Activated T-cell treated with anti-CD3 and anti-CD28 coated beads, Interleukin-2, amount 50 U/mL, for 24 hours (primary cell): ENCODE measurements at places on chromosomes 16 and 17.

GRCh38 chr17:46176975-46177374, 16.3 kb downstream of the KANSL1 start:
- H3K4me1 ChIP-seq = peaks cover 85% of the 10 kb centered on the region
- H3K4me3 ChIP-seq = no peak overlapping the region
- no peaks in the 10 kb centered on the region for H3K27me3 ChIP-seq

GRCh38 chr17:74303305-74303704, 22.7 kb upstream of the KIF19 start:
- H3K4me1 ChIP-seq = peaks cover 22% of the 10 kb centered on the region
- peaks cover 10% of the 10 kb centered on the region for H3K27me3 ChIP-seq
- no peak overlapping the region for H3K4me3 ChIP-seq

GRCh38 chr16:89052191-89052889, 41.3 kb upstream of the ACSF3 start:
- H3K36me3 ChIP-seq = no peaks in the 10 kb centered on the region
- peaks cover 2% of the 10 kb centered on the region for H3K27me3 ChIP-seq
- peaks cover 2% of the 10 kb centered on the region for H3K4me1 ChIP-seq
- no peak for DNase-seq

- H3K4me1 ChIP-seq = no peaks in the 10 kb centered on the region
- H3K27me3 ChIP-seq = peaks cover 27% of the 10 kb centered on the region
- no peak for DNase-seq
- no peaks in the 10 kb centered on the region for H3K36me3 ChIP-seq
- H3K4me3 ChIP-seq = no peak overlapping the region
Observed at GRCh38 chr16:51129105-51129504, 22.0 kb downstream of the SALL1 start.

DNA sequence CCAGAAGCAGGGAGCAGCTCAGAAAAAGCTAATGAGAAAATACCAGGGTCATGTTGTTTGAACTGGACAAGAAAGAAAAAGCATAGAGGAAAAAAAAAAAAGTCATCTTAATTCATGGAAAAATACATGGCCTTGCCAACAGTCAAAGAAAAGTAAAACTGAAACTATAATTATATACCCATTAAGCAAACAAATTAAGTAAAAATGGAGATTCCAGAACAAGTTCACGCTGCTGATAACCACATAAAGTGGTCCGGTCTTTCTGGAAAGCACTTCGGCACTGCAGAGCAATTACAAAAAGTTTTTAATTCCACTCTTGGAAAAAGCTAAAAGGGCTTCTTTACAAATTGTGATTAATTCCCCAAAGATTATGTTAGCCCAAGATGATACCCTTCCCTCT, 12.4 kb upstream of the P2RX5 start:
- H3K4me3 ChIP-seq = no peak overlapping the region
- H3K36me3 ChIP-seq = peaks cover 19% of the 10 kb centered on the region
- peak overlapping the region; percentile 60 for H3K27ac ChIP-seq
- H3K4me1 ChIP-seq = peaks cover 54% of the 10 kb centered on the region

DNA sequence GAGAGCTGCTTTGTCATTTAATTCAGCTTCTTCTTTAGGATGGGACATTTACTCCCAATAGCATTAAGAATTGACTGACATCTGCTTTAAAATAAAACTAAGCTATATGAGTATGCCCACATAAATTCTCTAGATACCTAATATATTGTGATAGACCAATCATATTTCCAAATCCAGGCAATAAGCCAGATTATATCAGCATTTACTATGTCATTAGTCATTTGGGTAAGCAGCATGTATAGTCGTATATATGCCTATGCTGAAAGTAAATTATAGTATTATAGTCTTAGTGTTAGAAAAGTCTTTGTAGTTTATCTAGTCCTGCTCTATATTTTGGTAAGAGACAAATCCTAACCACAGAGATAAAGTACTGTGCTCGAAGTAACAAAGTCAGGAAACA, 958.1 kb downstream of the KCNJ2 start:
- DNase-seq = no peak
- H3K27ac ChIP-seq = no peak overlapping the region
- H3K36me3 ChIP-seq = no peaks in the 10 kb centered on the region
- no peak overlapping the region for H3K4me3 ChIP-seq
- no peaks in the 10 kb centered on the region for H3K27me3 ChIP-seq
- H3K4me1 ChIP-seq = no peaks in the 10 kb centered on the region

DNA sequence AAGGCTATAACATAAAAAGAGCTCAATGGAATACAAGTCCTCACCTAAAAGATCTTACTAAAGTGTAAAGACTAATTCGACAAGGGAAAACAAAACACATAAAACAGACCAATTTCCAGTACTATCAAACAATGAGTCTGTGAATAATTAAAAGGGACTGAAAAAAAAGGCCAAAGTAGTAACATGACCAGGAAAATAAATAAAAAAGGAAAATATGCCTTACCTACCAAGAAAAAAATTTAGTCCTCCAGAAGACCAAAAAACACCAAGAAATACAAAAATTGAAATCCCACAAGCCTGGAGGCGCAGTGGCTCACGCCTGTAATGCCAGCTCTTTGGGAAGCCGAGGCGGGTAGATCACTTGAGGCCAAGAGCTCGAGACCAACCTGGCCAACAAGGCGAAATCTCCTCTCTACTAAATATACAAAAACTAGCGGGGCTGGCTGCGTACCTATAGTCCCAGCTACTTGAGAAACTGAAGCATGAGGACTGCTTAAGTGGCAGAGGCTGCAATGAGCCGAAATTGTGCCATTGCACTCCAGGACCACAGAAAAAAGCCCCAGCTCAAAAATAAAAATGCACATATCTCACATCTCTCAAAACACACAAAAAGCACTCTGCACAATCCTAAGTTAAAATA, 60.8 kb downstream of the TEX14 start:
- no peaks in the 10 kb centered on the region for H3K36me3 ChIP-seq
- DNase-seq = peak; percentile 48
- H3K27me3 ChIP-seq = no peaks in the 10 kb centered on the region
- H3K27ac ChIP-seq = no peak overlapping the region
- H3K4me3 ChIP-seq = no peak overlapping the region
- H3K4me1 ChIP-seq = peaks cover 2% of the 10 kb centered on the region

DNA sequence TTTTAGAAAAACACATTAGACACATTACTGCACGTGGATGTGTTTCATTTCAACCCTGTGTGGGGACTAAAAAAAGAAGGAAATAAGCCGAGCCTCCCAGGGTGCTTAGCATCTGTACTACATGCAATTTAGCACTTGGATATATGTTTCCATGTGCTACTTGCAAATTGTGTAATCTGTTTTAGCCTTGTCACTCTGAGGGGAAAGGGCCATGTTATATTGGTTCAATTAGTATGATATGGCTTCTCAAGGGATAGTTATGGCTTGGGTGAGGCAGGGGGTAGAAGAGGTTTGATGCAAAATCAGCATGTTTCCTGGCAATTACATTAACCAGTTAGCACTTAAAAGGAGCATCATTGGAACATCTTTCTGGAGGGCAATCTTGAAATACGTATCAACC, 353.5 kb upstream of the GOT2 start:
- no peak for DNase-seq
- H3K27ac ChIP-seq = no peak overlapping the region
- H3K4me3 ChIP-seq = no peak overlapping the region
- no peaks in the 10 kb centered on the region for H3K36me3 ChIP-seq

GRCh38 chr17:42920106-42920900, 19.7 kb downstream of the G6PC1 start:
- no peak overlapping the region for H3K27ac ChIP-seq
- H3K27me3 ChIP-seq = peaks cover 8% of the 10 kb centered on the region
- no peaks in the 10 kb centered on the region for H3K4me1 ChIP-seq
- no peaks in the 10 kb centered on the region for H3K36me3 ChIP-seq

DNA sequence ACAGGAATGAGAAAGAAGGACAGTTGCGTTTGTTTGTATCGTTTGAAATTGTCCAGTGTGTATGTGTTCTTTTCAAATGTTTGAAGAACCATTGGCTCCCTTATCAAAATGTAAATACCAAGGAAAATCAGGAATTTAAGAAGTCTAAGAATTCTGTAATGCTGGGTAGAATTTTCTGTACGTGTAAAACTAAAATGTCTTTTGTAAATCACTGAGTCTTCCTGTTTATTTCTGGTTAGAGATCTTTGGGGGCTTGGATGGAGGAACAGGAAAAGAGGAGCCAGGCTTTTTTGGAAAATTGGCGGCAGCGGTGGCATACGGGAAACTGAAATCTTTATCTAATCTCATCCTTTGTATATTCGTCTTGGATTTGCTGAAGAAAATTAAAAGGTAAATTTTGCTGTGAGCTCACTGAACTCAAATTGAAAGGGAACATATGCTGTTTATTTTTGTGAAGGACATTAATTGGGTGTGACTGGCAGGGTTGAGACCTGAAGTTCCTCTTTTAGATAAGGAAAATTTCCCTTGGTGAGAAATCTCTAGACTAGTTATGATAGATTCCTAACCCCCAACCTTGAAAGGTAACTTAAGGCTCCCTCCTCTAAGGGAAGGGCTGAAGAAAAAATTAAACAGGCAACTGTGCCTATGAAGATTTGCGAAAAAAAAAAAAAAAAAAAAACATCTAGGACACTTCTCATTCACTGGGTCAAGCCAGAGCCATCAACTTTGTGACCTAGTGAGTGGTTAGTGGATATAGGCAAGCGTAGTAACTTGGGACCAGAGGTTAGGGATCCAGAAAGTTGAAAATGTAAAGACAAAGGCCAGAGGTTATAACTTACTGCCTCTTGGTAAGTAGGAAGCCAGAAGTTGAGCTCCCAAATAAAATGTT, 10.8 kb downstream of the TAT start:
- H3K27ac ChIP-seq = peak overlapping the region; percentile 90
- H3K36me3 ChIP-seq = peaks cover 2% of the 10 kb centered on the region
- no peak for DNase-seq
- peaks cover 17% of the 10 kb centered on the region for H3K4me1 ChIP-seq
- no peaks in the 10 kb centered on the region for H3K27me3 ChIP-seq
- H3K4me3 ChIP-seq = peak overlapping the region; percentile 82

DNA sequence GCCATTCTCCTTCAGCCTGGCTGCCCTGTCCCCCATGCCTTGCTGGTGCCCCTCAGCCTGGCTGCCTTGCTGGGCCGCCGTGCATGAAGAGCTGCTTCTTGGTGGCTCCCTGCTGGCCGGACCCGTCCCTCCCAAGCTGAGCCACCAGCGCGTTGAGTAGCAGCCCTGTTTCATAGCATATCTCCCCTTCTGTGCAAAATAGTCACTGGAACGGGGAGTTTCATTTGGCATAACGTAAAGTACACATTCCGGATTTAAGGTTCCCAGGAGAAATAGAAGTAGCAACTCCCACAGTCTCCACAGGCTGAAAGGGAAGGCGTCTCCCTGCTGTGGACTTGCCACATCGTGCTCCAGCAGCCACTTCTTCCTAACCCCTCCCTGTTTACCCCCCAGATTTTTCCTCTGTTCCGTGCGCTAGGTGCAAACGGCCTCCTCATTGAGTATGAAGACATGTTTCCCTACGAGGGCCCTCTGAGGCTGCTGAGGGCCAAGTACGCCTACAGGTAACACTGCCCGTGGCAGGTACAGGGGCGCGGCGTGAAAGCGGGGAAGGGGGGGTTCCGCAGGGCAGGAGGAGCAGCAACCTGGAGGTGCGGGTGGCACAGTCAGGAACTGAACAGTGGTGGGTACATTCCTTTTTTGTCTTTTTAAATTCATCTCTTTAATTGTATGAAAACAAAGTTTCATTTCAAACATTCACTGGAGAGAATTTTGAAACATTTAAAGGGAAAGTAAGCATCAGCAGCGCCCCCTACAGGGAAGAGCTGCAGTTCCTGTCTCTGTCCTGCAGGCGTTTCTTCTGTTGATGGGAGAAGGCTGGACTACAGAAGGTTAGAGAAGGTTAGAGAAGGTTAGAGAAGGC, 5.8 kb upstream of the OGFOD3 start:
- peak; percentile 66 for DNase-seq
- H3K27me3 ChIP-seq = no peaks in the 10 kb centered on the region
- peaks cover 17% of the 10 kb centered on the region for H3K4me1 ChIP-seq
- H3K27ac ChIP-seq = no peak overlapping the region
- peaks cover 34% of the 10 kb centered on the region for H3K36me3 ChIP-seq

- DNase-seq = no peak
- H3K4me3 ChIP-seq = no peak overlapping the region
- no peaks in the 10 kb centered on the region for H3K27me3 ChIP-seq
- H3K27ac ChIP-seq = no peak overlapping the region
Observed at GRCh38 chr16:29720703-29721102, 25.1 kb downstream of the C16orf54 start.

DNA sequence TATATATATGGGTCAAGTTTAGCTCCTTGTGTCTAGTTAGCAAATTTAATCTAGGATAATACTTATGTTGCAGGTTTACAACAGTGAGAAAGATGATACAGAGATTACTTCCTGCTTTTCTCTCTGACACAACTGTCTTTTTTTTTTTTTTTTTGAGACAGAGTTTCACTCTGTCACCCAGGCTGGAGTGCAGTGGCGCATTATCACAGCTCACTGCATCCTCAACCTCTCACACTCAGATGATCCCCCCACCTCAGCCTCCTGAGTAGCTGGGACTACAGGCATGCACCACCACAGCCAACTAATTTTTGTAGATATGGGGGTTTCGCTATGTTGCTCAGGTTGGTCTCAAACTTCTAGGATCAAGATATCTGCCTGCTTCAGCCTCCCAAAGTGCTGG, 706.9 kb upstream of the SOX9 start:
- no peak for DNase-seq
- no peak overlapping the region for H3K4me3 ChIP-seq
- H3K36me3 ChIP-seq = no peaks in the 10 kb centered on the region
- H3K27me3 ChIP-seq = no peaks in the 10 kb centered on the region
- no peak overlapping the region for H3K27ac ChIP-seq

DNA sequence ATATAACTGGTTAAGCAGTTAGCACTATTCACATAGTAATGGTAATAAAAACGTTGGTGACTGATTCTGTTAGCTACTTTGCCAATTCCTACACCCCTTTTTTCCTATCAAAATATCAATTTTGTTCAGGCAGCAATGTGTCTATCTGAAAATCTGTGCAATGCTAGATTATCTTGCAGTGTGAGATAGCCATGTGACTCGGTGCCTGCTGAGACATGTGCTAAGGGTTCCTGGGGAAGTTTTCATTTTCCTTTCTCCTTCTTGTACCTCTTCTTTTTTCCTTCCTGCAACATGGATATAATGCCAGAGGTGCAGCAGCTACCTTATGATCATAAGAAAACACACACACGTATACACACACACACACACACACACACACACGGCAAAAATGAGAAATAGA, 100.5 kb upstream of the SHISA6 start:
- H3K36me3 ChIP-seq = no peaks in the 10 kb centered on the region
- H3K4me3 ChIP-seq = no peak overlapping the region
- no peaks in the 10 kb centered on the region for H3K4me1 ChIP-seq
- no peak overlapping the region for H3K27ac ChIP-seq
- no peaks in the 10 kb centered on the region for H3K27me3 ChIP-seq

GRCh38 chr17:58301504-58302150, 20.9 kb upstream of the MPO start:
- H3K27ac ChIP-seq = no peak overlapping the region
- H3K27me3 ChIP-seq = no peaks in the 10 kb centered on the region
- H3K4me1 ChIP-seq = peaks cover 3% of the 10 kb centered on the region
- H3K4me3 ChIP-seq = no peak overlapping the region
- peaks cover 19% of the 10 kb centered on the region for H3K36me3 ChIP-seq

GRCh38 chr16:85709766-85710585, 21.2 kb upstream of the GINS2 start:
- peaks cover 2% of the 10 kb centered on the region for H3K36me3 ChIP-seq
- DNase-seq = no peak
- no peak overlapping the region for H3K27ac ChIP-seq
- peaks cover under 1% of the 10 kb centered on the region for H3K27me3 ChIP-seq
- H3K4me1 ChIP-seq = no peaks in the 10 kb centered on the region
- no peak overlapping the region for H3K4me3 ChIP-seq
